Skin of body (tissue), 3 donors: ENCODE measurements at places on chromosomes 3 and 15. TPM values are rescaled to one million over a fixed set of nuclear protein-coding genes. Genes with fewer than 3 reads are reported as not detected.

The PDZRN3 gene
- total RNA-seq = 66.5 TPM

The MB21D2 gene
- 14.4 TPM for total RNA-seq

The GRIP2 gene
- 2.4 TPM for total RNA-seq

The CCDC39 gene
- not detected for total RNA-seq

The SLC12A8 gene
- 4.3 TPM for total RNA-seq

The IMPG2 gene
- total RNA-seq = 0.59 TPM

The EID1 gene
- 111 TPM for total RNA-seq

The PRTG gene
- total RNA-seq = 1.5 TPM

The ATP13A5 gene
- 3.7 TPM for total RNA-seq

The EPHB1 gene
- total RNA-seq = 5.0 TPM

The PPIP5K1 gene
- 29.7 TPM for total RNA-seq

The SCG3 gene
- total RNA-seq = not detected

The CCDC13 gene
- 0.69 TPM for total RNA-seq

The CCDC54 gene
- not detected for total RNA-seq

The PLSCR5 gene
- total RNA-seq = not detected

The TNFAIP8L3 gene
- 5.8 TPM for total RNA-seq

The KIF7 gene
- 7.0 TPM for total RNA-seq

The HCLS1 gene
- total RNA-seq = 9.1 TPM

The CERS3 gene
- 25.6 TPM for total RNA-seq
